ENCODE measurements at places on chromosomes 2 and 18. TPM values are rescaled to one million over a fixed set of nuclear protein-coding genes. Genes with fewer than 3 reads are reported as not detected.

Gene FZD7
- 14.2 TPM for total RNA-seq

Gene PIEZO2
- 17.0 TPM for total RNA-seq

Gene GKN2
- not detected for total RNA-seq

Gene KHK
- total RNA-seq = 7.8 TPM

Gene CTLA4
- not detected for total RNA-seq

Gene MC2R
- not detected for total RNA-seq

Gene DNAJC5G
- not detected for total RNA-seq

Gene ONECUT2
- not detected for total RNA-seq

Gene DLX2
- total RNA-seq = not detected

Gene UNC80
- not detected for total RNA-seq

Gene PTMA
- 1,472 TPM for total RNA-seq

Gene VSNL1
- total RNA-seq = 1.2 TPM
